ENCODE measurements at places on chromosomes 16 and 17.

- no peak for DNase-seq
Measured at GRCh38 chr17:79485419-79485985, 125.3 kb downstream of the RBFOX3 start.

DNA sequence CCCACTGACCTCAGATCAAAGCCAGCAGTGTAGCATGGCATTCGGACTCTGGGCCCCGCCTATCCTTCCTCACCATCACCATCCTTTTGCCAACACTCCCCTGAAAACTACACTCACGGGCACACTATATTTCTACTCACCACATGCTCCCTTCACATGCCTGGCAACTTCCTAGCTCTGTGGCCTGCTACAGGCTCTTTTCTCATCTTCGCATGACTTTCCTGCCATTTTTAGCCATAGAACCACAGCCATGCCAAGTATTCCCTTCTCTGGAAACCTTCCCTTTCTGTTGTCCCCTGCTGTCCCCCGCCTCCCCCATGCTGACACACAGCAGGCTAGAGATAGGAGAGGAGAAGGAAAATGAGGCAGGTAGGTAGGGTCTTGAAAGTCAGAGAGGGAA is 45.5 kb upstream of the MMP2 start:
- no peak for DNase-seq

- peak; percentile 15 for DNase-seq
Measured at GRCh38 chr17:10614536-10615155, 42.5 kb downstream of the MYH3 start.

- no peak for DNase-seq
Measured at GRCh38 chr17:77882040-77882439, 76.5 kb upstream of the TNRC6C start.

DNA sequence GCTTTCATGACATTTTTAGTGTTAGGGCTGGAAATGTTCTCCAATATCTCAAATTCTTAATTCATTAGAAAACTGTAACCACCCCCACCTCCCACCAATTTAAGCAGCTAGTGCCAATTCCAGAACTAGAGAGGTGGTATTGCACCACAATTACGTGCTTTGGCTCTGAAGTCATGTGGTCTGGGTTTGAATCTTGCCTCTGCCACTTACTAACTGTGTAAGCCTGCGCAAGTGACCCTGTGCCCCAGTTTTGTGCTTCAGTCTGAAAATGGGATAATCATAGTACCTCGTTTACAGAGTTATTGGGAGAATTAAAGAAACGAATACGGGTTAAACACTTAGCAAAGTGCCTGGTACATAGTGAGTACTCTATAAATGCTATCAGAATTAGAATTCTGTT is 14.2 kb upstream of the MPHOSPH6 start:
- DNase-seq: no peak

DNA sequence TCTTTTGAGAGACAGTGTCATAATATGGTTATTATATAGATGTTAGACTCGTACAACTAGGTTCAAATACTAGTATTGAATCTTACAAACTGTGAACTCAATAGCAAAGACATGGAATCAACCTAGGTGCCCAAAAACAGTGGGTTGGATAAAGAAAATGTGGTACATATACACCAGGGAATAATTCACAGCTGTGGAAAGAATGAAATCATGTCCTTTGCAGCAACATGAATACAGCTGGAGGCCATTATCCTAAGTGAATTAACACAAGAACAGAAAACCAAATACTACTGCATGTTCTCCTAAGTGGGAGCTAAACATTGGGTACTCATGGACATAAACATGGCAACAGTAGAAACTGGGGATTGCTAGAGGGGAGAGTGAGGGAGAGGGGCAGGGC is 8.1 kb downstream of the PHKB start:
- no peak for DNase-seq

DNA sequence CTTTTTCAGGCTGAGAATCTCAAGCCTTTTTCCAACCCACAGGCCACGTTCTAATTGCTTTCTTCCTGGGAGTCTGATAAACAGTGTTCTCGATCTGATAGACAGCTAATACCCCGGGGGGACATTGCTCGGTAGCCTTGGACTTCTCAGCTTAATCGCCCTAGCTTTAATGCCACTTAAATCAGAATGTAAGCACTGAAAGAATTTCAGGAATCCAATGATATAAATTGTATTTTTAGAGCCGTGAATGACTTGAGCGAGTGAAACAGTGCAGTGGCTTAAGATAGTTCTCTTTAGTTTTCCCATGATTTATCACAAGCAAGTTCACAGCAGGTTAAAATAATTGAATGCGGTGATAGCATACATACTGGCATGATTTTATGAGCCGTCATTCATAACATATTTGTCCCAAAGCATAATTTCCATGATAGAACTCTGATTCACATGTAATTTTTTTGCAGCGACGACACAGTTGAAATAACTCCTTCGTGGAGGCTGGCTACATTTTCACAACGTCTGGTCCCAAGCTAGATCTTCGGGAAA is 116.1 kb upstream of the MYOCD start:
- DNase-seq: no peak

- DNase-seq: no peak
Measured at GRCh38 chr16:76268824-76269223, 8.4 kb upstream of the CNTNAP4 start.

All from activated CD4-positive, alpha-beta memory T cell treated with anti-CD3 and anti-CD28 coated beads for 36 hours (primary cell).